ENCODE measurements at places on chromosomes 2 and 18. TPM values are rescaled to one million over a fixed set of nuclear protein-coding genes. Genes with fewer than 3 reads are reported as not detected.

MTCL1 gene
- 62.0 TPM for total RNA-seq

MROH2A gene
- total RNA-seq, result not detected

KLHL30 gene
- 0.08 TPM for total RNA-seq

FBXO48 gene
- 1.1 TPM for total RNA-seq

IL1F10 gene
- total RNA-seq, result not detected

NT5C1B gene
- total RNA-seq, result not detected

GPR45 gene
- total RNA-seq, result not detected

STAMBP gene
- total RNA-seq, result 49.7 TPM

PMAIP1 gene
- total RNA-seq, result 84.1 TPM

IL36G gene
- total RNA-seq, result not detected

TCF23 gene
- not detected for total RNA-seq

SLC9A4 gene
- total RNA-seq, result not detected

BMP10 gene
- total RNA-seq, result not detected

RIT2 gene
- 2.5 TPM for total RNA-seq

TDRD15 gene
- not detected for total RNA-seq

FBXO15 gene
- total RNA-seq, result 0.84 TPM

GALNT14 gene
- total RNA-seq, result 13.7 TPM

KCNG2 gene
- total RNA-seq, result 0.19 TPM

LOXHD1 gene
- total RNA-seq, result not detected

FABP1 gene
- total RNA-seq, result not detected

D2HGDH gene
- 8.1 TPM for total RNA-seq

IL18RAP gene
- total RNA-seq, result not detected

STAT4 gene
- total RNA-seq, result 0.63 TPM

IL1RN gene
- not detected for total RNA-seq

GRP gene
- not detected for total RNA-seq

TLX2 gene
- total RNA-seq, result 0.17 TPM

PTPRM gene
- total RNA-seq, result 4.1 TPM

SEMA4F gene
- 3.1 TPM for total RNA-seq

SP100 gene
- 0.33 TPM for total RNA-seq

TBC1D8 gene
- total RNA-seq, result 21.8 TPM

FSIP2 gene
- total RNA-seq, result 1.4 TPM

SATB2 gene
- 5.1 TPM for total RNA-seq

ZNF804A gene
- total RNA-seq, result not detected

DSG1 gene
- total RNA-seq, result not detected

GPR35 gene
- not detected for total RNA-seq

EGR4 gene
- total RNA-seq, result not detected

MAPRE2 gene
- 32.6 TPM for total RNA-seq

SIX3 gene
- 0.21 TPM for total RNA-seq

FOXD4L1 gene
- not detected for total RNA-seq

KLHL14 gene
- 1.3 TPM for total RNA-seq

BOLL gene
- total RNA-seq, result not detected

DNAJC5G gene
- 1.4 TPM for total RNA-seq

RNMT gene
- total RNA-seq, result 63.5 TPM

MRPL44 gene
- 50.4 TPM for total RNA-seq

ZFP36L2 gene
- total RNA-seq, result 109 TPM

VWA3B gene
- total RNA-seq, result not detected

SLC40A1 gene
- not detected for total RNA-seq

ZSCAN30 gene
- total RNA-seq, result 10.3 TPM

TPO gene
- total RNA-seq, result not detected

ATIC gene
- total RNA-seq, result 318 TPM
